ENCODE measurements at places on chromosomes 4 and X.

GRCh38 chrX:34218063-34218462, 85.9 kb upstream of the FAM47A start:
- no peak for DNase-seq

DNA sequence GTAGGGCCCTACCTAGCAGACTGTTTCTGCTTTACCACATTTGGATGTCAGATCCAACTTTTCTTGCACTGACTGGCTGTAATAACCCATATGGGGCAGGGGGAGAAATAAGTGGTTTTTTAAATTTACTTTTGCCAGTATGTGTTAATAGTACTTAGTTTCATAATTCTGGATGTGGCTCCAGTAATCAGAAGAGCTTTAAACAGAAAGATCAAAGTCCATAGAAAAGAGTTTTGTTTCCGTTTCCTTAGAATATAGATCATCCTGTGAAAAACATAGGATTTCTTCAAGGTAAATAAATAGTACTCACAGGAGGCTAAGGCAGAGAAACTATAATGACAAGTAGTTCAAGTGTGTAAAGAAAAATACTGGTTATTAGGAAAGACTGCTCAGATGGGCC, 85.6 kb downstream of the SLC39A8 start:
- DNase-seq = no peak

DNA sequence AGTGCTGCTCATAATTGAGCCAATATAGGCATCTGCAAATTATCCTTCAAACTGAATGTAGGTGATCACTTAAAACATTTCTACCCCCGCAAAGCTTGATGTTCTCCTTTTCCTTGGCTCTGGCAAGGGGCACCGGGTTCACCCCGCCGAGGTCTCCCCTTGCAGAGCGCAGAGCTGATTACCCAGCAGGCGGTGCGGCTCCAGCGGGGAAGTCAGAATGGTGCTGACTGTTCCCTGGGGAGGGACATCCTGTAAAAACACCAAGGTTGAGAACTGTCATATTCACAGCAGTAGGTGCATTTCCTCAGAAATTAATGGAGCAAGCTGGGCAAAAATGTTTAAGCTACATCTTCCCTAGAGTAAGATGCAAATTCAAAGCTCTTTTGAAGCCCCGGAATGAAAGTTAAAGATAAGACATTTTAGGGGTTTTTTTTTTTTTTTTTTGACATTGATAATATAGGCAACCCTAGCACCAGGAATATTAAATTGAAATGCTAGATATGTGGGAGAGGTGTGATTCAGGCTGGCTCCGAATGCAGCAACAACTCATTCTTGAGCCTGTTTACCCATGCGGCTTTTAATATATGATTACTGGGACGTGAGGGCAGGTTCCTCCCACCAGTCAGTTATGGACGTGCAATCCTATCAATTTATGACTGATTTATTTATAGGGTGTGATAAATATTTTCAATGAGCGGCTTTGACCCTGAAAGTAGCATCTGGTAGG, 767.3 kb upstream of the TENM3 start:
- DNase-seq = no peak

DNA sequence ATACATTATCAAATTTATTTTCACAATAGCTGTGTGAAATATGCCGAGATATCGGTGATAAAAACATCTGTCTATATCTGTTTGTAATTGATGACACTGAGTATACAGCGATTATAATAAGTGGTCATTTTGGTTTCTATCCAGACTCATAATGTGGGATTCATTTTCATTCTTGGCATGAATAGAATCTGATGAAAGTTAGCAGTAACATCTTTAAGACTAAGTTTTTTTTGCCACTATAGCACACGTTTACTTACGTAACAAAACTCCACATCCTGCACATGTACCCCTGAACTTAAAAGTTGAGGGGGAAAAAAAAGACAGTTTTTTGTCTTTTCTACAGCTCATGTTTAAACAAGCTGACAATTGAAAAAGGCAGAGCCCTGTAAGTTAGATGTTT, 86.4 kb downstream of the PPA2 start:
- DNase-seq = no peak

- no peak for DNase-seq
Measured at GRCh38 chr4:174563399-174563798, 41.1 kb upstream of the HPGD start.

GRCh38 chr4:52889778-52890520, 27.8 kb downstream of the RASL11B start:
- no peak for DNase-seq

GRCh38 chr4:2788532-2789103, 4.3 kb upstream of the SH3BP2 start:
- DNase-seq = no peak

DNA sequence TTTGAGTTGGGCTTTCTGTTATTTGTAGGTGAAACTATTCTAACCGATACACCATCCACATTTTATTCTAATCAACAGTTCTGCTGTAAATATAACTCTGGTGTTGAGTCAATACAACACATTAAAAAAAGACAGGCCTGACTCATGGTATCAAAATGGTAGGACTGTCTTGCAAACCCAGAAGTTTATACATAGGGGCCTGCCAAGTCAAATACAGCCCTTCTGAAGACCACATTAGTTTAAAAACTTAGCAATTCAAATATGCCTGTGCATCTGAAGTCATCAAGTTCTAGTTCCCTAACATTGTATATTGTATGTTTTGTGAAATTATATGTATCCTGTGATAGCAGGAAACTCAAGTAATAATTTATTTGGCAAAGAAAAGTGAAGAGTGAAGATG, 24.4 kb upstream of the PDE5A start:
- DNase-seq = no peak

DNA sequence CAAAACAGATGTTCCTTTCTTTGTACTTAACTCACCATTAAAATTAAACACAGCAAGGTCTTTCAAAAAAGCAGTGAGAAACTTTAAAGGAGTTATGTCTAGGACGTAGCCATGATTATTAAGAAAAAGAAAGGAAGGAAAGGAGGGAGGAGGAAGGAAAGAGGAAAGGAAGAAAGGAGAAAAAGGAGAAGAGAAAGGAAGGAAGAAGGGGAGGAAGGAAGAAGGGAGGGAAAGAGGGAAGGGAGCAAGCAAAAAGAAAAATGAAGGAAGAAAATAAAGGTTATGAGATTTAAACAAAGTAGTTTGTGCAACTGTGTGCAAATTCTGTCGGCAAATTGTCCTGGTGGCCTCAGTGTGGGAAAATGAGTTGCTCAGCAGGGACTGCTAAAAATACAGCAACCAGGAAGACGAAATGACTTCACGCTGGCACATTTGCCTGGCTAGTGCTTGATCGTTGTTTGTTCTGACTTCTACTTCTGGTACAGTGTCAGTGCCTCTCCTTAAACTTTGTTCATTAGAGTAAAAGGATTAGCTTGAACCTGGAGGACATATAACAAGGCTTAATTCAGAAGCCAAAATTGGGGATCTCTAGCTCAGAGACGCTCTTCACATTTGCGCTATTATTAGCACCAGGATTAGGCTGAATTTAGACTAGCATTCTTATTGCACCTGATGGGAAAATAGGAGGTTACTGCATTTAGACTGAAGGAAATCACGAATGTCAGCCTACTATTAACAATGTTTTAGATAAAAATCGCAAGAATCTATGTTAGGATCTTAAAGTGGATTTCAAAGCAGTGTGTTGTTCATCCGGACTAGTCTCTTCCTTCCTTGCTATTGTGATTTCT, 81.2 kb downstream of the DCK start:
- no peak for DNase-seq

DNA sequence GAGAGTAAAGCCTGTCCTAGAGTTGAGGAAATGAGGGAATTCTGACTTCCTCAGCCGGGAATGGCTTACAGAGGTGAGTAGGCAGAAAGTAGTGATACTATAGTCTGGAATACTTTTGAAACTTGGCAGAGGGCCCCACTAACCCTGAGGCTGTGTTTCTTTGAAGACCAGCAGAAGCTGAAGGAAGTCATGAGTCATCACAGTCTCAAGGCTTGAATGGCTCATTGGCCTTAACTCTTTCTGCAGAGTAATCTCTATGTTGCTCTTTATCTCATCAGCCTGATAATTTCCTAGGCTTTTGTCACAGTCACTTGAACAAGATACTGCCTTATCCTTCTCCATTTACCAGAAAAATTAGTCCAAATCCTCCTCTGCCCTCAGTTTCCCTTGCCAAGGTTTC, 80.8 kb downstream of the ANKRD50 start:
- DNase-seq = no peak

DNA sequence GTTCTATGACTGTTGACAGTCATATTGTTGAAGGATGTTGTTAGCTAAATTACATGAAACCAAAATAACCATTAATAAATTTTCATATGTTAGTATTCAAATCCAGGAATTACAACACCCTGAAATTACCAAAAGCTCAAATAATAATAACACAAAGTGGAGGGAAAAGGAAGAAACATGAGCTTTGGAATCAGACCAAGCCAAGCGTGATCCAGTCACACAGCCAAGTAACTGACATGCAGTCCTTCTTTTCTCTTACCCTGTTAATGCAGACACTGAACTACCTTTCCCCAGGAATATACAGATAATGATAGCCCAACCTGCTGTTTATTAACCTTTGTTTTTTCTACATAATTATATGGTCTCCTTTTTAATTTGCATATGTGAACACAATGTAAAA, 130.2 kb downstream of the HS3ST1 start:
- no peak for DNase-seq

DNA sequence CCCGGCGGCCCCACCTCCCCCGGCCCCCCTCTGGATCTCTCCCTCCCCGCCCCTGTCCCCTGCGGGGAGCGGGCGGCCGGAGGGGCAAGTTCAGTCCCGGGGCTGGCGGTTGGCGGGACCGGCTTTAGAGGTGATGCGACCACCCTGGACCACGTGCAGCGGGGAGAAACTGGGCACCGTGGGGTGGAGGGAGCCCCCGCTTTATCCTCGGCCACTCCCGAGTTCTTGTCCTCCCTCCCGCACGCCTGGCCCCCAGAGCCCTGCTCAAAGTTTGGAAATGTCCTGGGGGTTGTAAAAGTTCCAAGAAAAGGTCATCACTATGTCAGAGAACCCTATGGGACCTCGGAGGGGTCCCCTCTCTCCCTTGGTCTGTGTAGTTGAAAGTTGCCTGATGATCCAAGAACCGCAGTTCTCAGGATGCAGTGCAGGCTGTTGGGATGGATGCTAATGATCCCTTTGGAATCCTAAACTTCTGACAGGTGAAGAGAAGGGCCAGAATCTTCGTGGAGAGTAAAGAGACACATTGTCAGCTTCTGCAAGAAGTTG, 411 bp upstream of the VEGFC start:
- no peak for DNase-seq

- no peak for DNase-seq
Measured at GRCh38 chr4:41528512-41529205, 9.3 kb upstream of the LIMCH1 start.

DNA sequence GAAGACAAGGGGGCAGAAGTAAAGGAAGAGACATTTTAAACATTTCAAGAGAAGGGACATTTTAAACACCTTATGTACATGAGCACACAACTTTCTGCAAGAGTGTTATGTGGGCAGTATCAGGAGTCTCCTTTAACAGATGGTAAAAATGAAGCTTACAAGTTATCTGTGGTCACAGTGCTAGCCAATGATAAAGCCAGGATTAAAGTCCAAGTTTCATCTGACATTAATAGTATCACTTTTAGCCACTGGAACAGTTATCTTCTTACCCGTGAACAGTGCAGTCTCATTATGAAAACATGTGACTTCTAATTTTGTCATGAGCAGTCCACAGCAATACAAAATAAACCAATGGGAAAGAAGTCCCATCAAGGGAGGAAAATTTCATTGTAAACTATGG, 627.9 kb upstream of the AGA start:
- no peak for DNase-seq

GRCh38 chrX:23888887-23889501, 18.7 kb downstream of the APOO start:
- DNase-seq = no peak

GRCh38 chr4:159086606-159087005, 16.3 kb upstream of the RAPGEF2 start:
- DNase-seq = no peak

GRCh38 chrX:13940671-13941070, 89.0 kb downstream of the GEMIN8 start:
- DNase-seq = no peak

- DNase-seq = peak; percentile 30
Measured at GRCh38 chr4:37890801-37891259, at the start of gene TBC1D1. Gene TBC1D1, plus strand, starts transcription at chr4:37891084. Its CDS starts 11,012 bp downstream, at chr4:37902096.

DNA sequence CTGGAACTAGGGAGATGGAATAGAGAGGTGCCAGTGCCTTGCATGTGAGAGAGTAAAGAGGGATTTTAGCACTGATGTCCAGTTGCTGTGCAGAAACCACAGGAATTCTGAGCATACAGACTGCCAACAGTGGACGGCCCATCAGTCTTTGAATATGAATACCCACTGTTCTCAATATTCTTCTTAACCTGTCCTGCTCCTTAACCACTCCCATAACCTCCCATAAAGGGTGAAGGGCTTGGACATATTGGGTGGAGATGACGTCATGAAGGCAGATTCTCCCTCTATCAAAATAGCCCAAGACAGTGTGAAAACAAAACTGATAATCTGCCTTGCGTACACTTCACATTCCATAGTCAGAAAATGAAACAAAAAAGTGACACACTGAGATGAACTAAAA, 1313.7 kb upstream of the PABPC4L start:
- no peak for DNase-seq

DNA sequence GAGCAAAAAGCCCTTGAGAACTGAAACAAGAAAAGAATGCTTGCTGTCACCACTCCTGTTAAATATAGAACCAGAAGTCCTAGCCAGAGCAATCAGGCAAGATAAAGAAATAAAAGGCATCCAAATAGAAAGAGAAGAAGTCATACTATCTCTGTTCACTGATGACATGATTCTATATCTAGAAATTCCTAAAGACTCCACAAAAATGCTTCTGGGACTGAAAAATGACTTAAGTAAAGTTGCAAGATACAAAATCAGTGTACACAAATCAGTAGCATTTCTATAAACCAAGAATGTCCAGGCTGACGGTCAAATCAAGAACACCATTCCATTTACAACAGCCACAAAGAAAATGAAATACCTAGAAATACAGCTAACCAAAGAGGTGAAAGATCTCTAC, 552.7 kb upstream of the SLIT2 start:
- no peak for DNase-seq

GRCh38 chr4:8738471-8738931, 133.1 kb downstream of the HMX1 start:
- DNase-seq = no peak

DNA sequence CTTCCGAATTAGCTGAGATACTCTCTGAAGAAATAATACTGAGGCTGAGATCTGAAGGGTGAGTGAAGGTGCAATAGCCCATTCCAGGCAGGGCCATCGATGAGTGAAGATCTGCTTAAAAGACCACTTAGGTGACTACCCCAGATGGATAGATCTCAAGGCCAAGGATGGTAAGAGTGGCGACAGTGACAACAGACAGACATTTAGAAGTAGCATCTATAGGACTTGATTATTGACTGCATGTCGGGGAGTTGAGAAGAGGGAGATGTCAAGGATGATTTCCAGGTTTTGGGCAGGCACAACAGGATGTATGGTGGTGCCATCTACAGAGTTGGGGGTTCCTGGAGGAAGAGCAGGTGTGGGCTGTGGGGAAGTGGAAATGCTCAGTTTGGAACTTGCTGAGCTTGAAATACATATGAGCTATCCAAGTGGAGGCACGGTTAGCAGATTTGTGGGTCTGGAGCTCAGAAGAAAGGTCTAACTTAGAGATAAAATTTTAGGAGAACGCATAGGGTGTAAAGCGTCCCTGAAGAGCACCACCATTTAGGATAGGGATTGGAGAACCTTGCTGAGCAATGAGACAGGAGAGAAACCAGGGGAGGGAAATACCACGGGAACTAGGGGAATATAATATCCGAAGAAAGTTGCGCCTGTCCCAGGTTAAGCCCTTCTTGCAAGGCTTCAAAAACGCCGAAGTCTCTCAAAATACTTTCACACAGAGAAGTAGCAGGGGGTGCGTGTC, 688 bp downstream of the UFSP2 start:
- no peak for DNase-seq

- DNase-seq = peak; percentile 69
Measured at GRCh38 chrX:53435997-53436396, 1.8 kb upstream of the HSD17B10 start.

Data from NCI-H1436 (cell line).